Stimulated activated CD8-positive, alpha-beta memory T cell treated with anti-CD3 and anti-CD28 coated beads, Interleukin-7, amount 100 ng/mL, for 1 hour (primary cell): ENCODE measurements at places on chromosomes 1 and 21.
A peak's percentile ranks its signal among the peaks of the same experiment; 100 is the strongest.

GRCh38 chr1:222325506-222325905 is 222.4 kb downstream of the HHIPL2 start:
- DNase-seq: no peak

DNA sequence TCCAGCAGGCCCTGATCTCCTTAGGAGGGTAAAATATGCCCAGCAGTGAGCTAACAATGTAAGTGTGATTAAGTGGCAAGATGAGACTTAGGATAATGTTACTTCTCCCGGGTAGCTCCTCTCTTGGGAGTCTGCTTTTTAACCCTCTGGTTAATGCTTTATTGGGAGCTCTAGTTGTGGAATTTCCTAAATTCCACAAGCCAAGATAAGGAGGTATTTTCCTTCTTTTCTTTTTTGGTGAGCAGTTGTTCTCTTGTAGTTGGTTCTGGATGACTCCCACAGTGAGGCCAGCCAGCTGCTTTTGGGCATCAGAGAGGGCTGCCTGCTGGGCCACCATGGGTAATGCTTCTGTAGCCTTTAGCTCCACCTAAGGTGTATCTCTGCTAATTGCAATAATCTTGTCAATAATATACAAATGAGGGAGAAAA is 19.3 kb downstream of the C1orf52 start:
- DNase-seq: no peak

GRCh38 chr1:31669786-31670592 is 25.3 kb upstream of the PEF1 start:
- DNase-seq: no peak

DNA sequence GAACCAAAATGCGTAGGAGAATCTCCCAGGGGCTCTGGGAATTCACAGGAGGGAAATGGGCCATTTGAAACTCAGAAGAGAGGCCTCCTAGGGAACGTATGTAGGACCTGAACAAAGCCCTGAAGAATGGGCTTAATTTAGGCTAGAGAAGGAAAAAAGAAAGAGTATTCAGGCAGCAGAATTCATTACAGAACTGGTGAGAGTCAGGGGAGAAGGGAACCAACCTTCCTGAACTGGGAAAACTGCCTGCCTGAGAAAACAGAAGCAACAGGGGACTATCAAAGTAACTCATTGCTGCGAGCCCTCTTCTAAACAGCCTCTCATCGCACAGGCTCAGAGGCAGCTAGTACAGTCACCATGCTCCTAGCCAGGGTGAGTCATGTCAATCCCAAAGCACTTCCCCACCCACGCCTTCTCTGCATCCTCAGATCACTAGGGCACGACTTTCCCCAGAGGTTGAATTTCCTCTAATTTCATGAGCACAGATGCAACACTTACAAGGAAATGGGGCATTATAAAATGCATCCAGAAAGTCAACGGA is 98.1 kb downstream of the ADSS2 start:
- no peak for DNase-seq

DNA sequence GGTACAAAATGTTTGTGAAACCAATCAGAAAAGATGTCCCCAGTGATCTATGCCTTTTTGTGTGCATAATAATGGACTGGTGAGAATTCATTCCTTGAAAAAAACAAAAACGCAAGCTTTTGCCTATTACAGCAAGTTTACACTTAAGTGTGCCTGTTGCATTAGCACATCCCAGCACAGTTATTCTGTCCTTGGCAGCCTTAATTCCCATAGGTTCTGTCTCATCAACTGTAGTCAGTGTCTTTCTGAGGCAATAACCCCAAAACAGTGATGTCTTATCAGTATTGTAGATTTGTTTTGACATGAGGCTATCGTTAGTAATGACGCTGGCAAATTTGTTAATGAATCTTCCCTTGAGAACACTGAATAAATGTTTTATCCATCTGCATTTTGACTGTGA is 109.9 kb upstream of the KCTD3 start:
- DNase-seq: no peak

- DNase-seq: no peak
These were observed 178.1 kb upstream of the NFIA start for GRCh38 chr1:60904099-60904851.

- DNase-seq: no peak
These were observed 58.1 kb downstream of the RPAP2 start for GRCh38 chr1:92356956-92357355.

- no peak for DNase-seq
These were observed 288.5 kb downstream of the NFIA start for GRCh38 chr1:61370913-61371279.

DNA sequence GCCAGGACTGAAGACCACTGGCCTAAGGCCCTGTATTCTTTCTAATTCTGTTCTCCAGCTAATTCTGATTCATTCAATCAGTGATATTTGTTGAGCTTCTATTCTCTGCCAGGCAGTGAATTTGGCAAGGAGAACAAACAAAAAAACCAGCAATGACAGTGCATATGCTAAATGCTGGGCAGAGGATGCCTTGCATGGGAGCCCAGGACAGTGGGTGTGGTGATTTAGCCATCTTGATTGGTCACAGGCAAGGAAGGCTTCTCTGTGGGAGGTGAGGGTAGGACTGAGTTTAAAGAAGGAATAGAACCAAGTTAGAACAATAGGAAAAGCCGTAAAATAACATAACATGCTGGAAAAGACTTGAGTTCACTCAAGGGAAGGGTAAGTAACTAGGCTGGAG is 9.2 kb upstream of the CPT2 start:
- DNase-seq: no peak

DNA sequence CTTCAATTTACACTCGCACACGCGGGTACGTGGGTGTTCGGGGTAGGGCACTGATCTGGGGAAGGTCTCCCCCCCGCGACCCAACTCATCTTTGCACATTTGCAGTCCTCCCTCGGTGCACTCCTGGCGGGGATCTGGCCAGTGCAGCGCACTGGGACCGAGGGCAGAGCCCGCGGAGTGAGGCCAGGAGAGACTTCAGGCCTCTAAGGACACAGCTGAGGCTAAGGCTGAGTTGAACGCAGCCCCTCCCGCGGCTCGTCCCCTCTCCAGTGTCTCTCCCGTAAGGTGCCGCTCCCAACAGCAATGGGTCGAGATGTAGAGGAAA is 936 bp upstream of the NCAM2 start:
- DNase-seq: no peak

DNA sequence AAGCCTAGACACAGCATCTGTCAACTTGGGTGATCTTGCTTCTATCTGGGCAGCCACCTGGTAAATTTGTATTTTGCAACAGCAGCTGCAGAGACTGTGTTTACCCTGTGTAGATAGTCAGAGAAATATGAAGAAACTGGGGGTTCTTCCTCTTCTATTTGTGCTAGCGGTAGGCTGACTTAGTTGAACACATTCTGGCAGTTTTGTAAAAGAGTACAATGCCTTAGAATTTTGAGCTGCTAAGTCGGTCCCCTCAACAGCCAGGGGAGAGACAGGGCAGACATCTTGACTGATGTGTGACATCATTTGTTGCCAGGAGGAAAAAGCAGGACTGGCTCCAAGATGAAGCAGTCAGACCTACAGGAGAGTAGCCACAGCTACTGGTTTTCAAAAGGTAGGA is 53.7 kb downstream of the KCNJ6 start:
- DNase-seq: no peak

DNA sequence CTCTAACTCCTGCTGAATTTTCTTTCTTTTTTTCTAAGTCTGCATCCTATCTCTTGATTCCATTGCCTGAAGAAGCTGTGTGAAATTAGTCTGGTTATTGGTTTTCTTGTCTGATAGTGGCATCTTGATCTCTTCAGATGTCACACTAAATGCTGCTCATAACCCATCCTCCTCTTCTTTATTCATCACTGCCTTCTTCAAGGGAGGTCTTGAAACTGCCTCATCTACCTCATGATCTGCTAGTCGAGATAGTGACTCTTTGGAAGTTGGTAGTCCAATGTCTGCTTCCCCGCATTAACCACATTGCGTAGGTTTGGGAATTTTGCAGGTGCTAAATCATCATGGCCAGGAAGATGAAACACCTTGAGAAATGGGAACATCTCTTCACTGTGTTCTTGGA is 15.7 kb downstream of the DYRK3 start:
- DNase-seq: no peak

DNA sequence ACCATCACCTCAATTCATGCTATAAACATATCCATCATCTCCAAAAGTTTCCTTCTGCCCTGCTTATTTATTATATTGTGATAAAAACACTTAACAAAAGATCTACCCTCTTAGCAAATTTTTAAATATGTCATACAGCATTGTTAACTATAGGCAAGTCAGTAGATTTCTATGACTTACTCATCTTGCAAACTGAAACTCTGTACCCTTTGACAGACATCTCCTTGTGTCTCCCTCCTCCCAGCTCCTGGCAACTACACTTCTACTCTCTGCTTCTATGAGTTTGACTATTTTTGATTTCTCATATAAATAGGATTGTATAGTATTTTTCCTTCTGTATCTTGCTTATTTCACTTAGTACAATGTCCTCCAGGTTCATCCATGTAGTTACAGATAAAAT is 174.8 kb downstream of the TNFSF18 start:
- DNase-seq: no peak

GRCh38 chr21:31837618-31838390 is 35.0 kb upstream of the HUNK start:
- DNase-seq: no peak

DNA sequence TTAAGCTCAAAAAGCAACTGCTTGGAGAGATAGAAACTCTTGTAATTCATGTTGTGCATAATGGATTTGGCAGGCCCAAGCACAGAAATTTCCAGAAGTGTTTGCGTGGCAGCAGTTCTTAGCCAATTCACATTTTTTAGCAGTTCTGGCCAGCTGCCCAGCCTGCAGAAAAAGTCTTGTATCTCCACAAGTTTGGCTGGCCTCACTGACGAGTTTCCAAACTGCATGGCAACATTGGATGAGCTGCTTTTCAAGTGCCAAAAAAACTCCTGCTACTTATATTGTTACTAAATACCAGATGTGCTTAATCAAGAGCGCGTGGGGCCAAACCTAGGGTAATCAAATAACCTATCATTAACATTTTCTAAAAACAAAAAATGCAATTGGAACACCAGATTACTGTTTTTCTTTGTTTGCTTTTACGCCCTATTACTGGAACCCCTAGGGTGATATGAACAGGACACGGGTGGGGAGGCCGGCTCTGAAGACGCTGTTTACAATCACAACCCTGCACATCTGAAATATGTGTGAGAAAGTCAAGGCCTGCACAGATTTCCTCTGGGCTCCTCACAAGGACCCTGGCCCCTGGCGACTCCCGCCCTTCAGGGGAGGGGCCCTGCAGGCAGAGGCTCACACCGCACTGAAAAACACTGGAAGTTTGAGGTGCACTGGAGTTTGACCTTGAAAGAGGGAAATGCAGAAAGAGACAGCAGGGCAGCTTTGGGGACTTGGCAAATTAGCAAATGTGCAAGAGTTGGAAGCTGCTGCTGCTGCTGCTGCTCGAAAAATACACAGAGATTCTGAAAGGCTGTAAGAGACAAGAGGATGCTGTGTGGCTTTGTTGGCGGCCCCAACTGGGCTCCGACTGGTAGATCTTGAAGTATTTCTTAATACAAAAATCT is 55.2 kb upstream of the TARBP1 start:
- DNase-seq: no peak

GRCh38 chr1:8373581-8374241 is 55.8 kb downstream of the SLC45A1 start:
- DNase-seq: no peak

DNA sequence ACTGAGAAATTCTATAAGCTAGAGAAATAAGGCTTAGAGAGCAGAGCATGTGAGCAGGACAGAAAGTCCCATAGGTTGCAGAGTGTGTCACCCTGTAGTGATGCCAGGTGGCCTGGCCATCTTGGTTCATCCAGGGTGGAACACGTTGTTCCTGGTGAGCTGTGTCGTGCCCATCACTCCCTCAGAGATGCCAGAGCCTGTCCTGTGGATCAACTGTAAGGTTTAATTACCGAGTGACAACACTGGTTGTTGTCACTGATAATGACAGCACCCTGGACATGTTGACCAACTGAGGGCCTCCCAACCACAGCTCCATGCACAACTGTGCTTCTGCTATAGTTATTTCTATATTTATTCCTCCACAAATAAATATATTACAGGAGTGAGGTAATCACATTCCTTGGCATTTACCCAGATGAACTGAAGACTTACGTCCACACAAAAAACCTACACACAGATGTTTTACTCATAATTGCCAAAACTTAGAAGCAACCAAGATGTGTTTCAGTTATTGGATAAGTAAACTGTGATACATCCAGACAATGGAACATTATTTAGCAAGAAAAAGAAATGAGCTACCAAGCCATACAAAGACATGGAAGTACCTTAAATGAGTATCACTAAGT is 6.2 kb downstream of the C1orf198 start:
- DNase-seq: no peak

GRCh38 chr1:235326719-235327558 is 1.0 kb downstream of the ARID4B start:
- peak; percentile 25 for DNase-seq

GRCh38 chr1:220908757-220909156 is 29.5 kb downstream of the HLX start:
- DNase-seq: no peak

GRCh38 chr1:151934048-151934493 is 24.8 kb upstream of the THEM4 start:
- no peak for DNase-seq

GRCh38 chr1:40130892-40131291 is 30.3 kb upstream of the RLF start:
- no peak for DNase-seq

DNA sequence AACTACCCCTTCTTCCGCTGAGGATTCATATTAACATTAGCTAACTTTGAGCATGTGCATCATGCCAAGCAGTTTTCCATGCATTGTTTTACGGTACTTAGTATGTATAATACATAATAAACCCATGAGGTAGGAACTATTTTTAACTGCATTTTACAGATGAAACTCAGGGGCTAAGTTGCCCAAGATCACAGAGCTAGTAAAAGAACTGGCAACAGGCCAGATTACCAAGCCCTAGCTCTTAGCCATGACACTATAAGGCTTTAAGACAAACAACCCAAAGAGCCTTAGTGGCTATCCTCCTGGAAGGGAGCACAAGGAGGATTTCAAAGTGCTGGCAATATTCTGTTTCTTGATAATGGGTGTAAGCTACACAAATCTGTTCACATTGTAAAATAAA is 6.1 kb downstream of the AK2 start:
- DNase-seq: no peak

GRCh38 chr1:168833362-168833761 is 104.4 kb upstream of the DPT start:
- no peak for DNase-seq

DNA sequence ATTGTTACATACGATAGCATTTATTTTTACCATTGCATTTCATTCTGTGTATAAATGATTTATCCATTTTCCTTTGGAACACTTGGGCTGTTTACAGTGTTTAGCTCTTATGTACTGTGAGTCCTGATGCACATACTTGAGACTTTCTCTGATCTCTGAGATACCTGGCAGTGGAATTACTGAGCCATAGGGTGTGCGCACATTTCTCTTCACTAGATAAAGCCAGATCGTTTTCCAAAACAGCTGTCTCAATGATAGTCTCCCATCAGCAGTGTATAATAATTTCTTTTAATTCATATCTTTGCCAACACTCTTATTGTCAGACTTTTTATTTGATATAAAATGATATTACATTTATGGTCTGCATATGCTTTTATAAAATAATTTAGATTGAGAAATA is 66.2 kb downstream of the VPS13D start:
- no peak for DNase-seq

- DNase-seq: no peak
These were observed 30.5 kb downstream of the CCDC185 start for GRCh38 chr1:223423641-223424233.

- DNase-seq: no peak
These were observed 138.8 kb upstream of the ARHGEF16 start for GRCh38 chr1:3315399-3316339.
